ENCODE measurements at places on chromosomes 7 and 10.
A peak's percentile ranks its signal among the peaks of the same experiment; 100 is the strongest.

- no peak for DNase-seq
Measured at GRCh38 chr7:1678081-1678543, 8.0 kb downstream of the ELFN1 start.

- no peak for DNase-seq
Measured at GRCh38 chr10:104589871-104590270, 51.2 kb upstream of the SORCS3 start.

GRCh38 chr7:152137476-152138025, 112.1 kb downstream of the GALNT11 start:
- no peak for DNase-seq

DNA sequence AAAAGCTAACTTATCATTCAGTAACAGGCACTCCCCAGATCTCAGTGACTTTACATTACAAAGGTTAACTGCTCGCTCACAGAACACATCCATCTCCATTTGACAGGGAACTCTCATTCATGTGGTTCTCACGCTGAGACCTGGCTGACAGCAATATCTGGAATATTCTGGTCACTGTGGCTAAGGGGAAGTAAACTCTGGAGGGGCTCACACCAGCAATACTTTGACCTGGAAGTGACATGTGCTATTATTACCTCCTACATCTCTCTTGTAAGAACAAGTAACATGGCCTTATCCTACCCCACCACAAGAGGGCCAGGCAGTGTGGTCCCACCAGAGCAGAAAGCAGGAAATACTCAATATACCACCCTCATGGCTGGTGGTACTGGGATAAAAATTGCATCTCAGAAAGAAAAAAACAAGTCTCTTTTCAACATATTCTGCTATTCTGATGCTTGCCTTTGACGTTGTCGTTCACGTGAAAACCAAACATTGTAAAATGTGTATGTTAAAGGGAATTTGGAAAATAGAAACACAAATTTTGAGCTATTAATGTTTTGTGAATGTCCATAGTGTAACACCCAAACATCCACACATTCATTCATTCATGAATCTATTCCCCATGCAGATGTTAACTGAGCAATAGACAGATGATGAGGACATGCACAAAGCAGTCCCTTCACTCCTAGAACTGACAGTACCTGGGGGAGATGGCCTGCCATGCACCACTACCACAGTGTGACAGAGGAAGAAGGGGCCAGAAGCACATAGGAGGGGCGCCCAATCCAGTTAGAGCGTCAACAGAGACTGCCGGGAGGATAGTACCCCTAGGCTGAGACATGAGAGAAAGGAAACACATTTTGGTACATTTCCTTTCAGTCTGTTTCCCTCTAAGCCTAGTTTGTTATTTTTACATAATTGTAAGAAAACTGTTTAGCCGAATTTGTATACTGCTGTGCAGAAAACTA, 166.0 kb upstream of the SP4 start:
- peak; percentile 8 for DNase-seq

- no peak for DNase-seq
Measured at GRCh38 chr10:20890491-20891337, 6.4 kb downstream of the NEBL start.

DNA sequence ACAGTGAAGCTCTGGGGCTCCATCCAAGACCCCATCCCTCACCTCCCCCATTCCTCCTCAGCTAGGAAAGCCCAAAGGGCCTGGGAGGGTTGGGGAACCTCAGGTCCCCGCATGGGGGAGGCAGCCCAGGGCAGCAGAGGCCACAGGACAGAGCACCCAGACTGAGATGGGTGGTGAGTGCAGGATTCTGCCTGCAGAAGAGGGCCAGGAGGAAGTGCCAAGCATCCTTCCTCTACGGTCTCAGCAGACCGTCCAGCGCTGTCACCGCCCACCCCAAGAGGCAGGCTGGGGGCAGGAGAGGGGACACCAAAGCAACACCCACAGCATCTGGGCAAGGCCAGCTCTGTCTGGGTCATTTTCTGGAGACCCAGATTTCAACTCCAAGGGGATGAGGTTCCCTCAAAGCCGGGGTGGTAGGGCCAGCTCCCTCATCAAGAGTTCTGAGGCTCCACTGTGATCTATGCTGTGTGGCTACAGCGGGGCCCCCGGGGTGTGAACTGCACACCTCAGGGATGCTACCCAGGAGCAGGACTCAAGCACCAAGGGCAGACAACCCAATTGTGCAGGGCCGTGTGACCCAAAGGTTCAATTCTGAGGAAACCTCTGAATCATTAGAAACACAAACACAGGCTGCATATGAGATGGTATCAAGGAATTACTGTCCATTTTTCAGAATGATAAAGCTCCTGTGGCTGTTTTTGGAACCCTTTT, 46.8 kb downstream of the CAMK2B start:
- no peak for DNase-seq

DNA sequence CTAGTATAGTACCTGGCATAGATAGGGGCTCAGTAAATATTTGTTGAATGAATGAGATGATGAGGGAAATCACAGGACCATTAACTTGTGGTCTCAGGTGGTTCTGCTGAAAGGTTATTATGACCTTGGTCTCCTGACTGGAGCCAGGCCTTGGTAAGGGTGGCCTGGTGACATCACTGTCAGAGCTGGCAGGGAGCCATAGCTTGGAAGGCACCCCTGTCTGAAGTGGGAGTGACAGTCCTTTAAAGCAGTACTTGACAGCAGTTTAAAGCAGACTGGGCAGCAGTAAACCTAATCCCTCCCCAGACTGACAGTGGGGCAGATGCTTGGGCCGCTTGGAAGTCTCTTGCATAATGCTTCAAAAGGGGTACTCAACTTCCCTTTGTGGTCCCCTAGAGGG, 13.4 kb downstream of the DPCD start:
- DNase-seq = peak; percentile 62

DNA sequence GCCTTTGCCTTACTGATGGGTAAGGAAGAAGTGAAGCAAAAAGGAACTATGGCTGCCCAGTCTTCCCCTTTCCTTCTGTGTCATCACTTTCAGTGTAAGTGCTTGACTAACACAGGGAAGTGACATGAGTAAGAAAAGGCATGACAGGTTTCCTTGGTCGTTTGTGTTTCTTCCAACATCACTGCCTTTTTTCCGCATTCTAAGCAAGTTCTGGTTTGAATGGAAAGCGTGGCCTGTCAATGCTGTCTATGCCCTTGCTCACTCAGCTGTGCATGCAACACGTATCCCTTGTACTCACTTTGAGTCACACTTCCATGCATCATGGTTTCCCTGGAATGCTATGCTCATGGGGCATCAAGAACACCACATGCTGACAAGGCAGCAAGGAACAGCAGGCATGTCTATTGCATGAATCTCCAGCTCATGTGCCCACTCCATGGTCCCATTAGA, 111.8 kb downstream of the OAT start:
- DNase-seq = no peak

GRCh38 chr10:35422228-35422627, 85.9 kb downstream of the CCNY start:
- DNase-seq = no peak

GRCh38 chr7:151781161-151781845, 95.6 kb downstream of the PRKAG2 start:
- DNase-seq = no peak

GRCh38 chr7:36208997-36209813, 56.2 kb downstream of the EEPD1 start:
- no peak for DNase-seq

GRCh38 chr10:129728905-129729795, 234.9 kb downstream of the EBF3 start:
- no peak for DNase-seq

DNA sequence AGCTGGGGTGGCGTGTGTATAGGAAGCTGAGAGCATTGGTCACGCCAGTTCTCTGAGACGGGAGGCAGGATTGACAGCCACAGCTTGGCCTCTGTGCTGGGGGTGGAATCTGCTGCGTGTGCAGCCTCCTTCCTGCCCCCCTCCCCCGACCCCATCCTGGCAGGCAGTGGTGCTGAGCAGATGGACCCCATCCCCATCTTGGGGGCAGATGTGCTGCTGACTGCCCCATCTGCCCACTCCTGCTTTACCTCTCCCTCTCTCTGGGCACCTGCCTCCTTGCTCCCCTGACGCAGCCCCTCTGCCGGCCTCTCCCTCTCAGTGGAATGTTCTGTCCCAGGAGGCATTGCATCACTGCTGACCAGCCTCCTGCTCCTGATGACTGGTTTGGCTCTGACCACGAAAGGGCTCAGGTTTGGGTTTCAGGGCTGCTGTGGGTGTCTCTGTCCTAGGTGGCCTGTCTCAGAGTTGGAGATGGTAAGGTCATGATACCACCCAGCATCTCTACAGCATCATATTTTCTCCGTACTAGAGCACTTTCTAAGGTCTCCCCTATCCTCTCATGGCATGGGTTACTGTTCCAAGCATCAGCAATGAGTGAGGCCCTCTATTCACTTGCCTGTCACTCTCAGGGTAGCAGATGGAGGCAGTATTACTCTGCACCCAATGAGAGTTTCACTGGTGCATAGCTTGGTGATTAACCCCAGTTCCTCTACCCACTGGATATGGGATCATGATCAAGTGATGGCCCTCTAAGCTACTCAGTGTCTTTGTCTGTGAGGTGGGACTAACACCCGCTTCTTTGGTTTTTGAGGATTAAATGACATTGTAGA, 81.9 kb downstream of the RBM20 start:
- no peak for DNase-seq

DNA sequence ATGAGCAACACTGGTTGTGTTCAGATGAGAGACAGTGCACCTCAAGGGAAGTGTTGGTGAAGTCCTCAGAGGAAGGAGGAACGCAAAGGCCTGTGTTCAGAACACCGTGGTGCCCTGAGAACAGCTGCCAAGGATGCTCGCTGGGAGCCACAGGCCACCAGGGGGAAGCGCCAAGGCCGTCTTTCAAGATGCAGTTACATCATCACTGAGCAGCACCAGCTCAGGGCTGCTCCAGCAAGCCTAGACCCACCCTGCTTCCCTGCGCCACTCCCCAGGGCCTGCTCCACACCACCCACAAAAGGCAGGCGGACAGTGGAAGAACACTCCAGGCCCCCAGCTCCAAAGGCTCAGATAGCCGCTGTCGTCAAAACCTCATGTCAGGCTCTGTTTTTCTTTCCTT, 378.8 kb downstream of the DPP6 start:
- DNase-seq = no peak

GRCh38 chr7:105315357-105315756, 73.4 kb downstream of the SRPK2 start:
- no peak for DNase-seq

DNA sequence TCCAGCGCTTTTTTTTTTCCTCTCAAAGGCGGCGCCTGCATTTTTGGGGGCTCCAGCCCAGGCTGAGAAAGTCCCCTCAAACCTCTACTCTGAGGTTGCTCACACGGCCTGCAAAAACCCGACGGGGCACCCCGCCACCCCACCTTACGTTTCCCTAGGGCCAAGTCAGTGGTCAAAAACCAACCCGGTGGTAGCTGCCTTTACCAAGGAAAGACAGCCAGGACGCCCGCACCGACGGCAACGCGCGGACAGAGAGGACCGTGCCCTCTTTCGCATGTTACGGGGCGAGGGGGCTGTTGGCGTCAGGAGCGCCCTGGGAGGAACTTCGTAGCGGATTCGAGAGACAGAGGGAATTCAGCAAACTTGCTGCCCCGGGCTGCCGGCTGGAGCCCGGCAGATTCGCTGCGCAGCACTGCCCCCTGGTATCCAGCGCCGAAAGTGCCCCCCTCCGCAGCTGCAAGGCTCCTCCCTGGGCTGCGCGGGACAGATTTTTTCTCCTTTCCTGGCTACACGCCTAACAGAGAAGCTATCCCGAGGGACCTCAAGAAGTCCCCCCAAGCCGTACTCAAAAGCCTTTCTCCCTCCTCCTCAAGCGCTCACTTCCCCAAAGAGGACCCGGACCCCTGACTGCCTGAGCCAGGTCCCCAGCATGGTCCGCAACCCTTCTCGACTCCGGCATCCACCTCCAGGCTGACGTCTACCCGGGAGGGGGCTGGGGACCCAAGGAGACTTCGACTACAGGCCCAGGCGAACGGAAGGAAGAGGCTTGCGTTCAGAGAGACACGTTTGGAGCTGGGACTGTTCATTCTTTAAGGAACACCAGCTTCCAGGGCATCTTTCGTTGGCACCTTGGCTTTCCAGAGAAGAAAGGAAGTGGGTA, 27.7 kb upstream of the VAX1 start:
- DNase-seq = no peak

- no peak for DNase-seq
Measured at GRCh38 chr10:124010563-124011131, 82.8 kb downstream of the CHST15 start.

GRCh38 chr10:91762878-91763277, 35.3 kb upstream of the TNKS2 start:
- no peak for DNase-seq

- no peak for DNase-seq
Measured at GRCh38 chr7:83161186-83161585, 1.5 kb downstream of the PCLO start.

- DNase-seq = no peak
Measured at GRCh38 chr10:7666253-7667023, at the start of gene ITIH5. Gene ITIH5, minus strand, starts transcription at chr10:7666966. Its CDS starts 74 bp downstream, at chr10:7666892.

GRCh38 chr10:97407211-97407951, 6.2 kb upstream of the RRP12 start:
- peak; percentile 53 for DNase-seq

- no peak for DNase-seq
Measured at GRCh38 chr10:3848775-3849635, 64.0 kb upstream of the KLF6 start.

DNA sequence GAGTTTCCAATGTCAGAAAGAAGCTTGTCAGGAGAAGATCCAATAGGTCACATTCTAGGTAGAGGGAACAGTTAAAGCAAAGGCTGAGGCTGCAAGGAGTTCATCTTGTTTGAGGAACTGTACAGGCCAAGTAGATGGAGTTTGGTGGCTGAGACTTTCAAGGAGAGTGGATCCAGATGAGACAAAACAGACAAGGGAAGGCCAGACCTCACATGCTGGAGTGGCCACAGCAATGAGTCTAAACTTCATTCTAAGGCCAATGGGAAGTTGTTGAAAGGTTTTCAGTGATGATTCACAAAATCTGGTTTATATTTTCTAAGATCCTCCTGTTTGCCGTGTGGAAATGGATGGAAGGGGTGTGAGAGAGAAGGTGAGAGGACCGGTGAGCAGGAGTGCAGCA, 40.0 kb downstream of the EPDR1 start:
- DNase-seq = no peak

DNA sequence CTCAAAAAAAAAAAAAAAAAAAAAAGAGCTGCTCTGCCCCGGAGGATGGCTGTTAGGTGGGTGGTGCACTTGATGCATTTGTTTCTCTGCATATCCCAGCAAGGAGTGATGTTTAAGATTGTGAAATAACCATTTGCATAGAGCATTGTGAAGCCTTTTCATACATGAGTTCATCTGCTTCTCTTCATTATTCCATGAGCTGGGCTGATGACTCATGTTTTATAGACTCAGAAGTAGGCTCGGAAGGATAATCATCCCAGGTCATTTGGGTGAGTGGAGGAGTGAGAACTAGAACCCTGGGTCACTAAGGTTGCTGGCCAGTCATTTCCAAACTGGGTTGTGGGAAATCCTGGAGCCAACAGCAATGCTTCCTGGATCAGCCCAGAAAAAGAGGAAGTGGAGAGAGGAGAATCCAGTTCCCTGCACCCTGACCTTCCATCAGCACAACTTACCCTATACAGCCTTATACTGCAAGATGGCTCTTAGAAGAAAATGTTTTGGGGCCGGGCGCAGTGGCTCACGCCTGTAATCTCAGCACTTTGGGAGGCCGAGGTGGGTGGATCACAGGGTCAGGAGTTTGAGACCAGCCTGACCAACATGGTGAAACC, 45.3 kb downstream of the TACC2 start:
- DNase-seq = no peak

GRCh38 chr10:21496343-21497176, 28.9 kb downstream of the SKIDA1 start:
- DNase-seq = no peak
